ENCODE measurements at places on chromosomes 12 and 14.
A peak's percentile ranks its signal among the peaks of the same experiment; 100 is the strongest.

DNA sequence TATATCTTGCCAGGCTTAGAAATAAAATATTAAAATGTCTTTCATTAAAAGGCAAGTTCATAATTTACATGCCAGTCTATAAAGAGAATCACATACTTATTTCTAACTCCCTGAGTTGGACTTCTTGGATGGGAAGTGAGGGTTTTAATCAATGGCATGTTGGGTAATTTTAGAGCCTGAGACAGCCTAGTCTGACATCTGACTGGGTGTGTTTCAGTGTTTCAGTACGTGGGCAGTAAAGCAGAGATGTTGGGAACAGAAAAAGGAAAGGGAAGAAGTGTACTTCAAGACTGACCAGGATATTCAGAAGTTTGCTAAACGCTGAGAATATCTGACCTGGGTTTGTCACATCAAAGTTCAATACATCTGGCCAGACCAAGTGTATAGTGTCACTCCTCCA, 171.8 kb downstream of the BTG1 start:
- DNase-seq, result no peak

- DNase-seq, result peak; percentile 39
Measured at GRCh38 chr12:5083955-5084849, 40.5 kb downstream of the KCNA5 start.

DNA sequence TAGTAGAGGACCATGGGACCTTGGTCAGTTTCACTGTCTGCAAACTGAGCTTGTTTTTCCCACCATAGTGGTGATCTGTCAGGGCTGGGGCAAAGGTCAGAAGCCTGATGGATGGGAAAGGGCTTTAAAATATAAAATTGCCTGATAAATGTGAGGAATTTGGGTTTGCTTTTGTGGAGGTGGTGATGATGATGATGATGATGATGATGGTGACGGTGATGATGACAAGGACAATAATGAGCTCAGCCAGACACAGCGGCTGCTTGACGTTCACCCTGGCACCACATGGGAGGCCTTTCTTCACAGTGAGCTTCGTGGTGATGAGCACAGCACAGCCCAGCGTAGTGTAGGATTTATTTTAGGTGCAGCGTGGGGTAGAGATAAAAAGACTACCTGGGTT, 243.7 kb downstream of the SLC41A2 start:
- DNase-seq, result no peak

- DNase-seq, result no peak
Measured at GRCh38 chr14:95327558-95328374, 8.1 kb upstream of the CLMN start.

DNA sequence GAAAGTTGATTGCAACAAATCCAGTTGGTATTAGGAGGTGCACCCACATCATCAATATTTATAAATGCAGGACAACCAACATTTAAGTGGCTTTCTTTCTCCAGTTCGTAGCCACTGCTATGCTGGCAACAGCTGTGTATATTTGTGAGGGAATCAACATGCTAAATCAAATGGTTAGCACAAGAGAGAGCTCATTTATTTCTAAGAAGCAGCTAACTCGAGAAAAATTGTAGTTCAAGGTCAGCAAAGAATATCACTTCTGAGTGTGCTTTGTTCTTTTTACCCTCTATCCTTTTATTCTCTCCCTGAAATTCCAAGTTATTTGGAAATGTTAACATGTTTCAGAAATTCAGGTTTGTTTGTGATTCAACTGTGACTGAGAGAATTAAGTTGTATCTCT, 137.3 kb downstream of the NAV3 start:
- DNase-seq, result no peak

DNA sequence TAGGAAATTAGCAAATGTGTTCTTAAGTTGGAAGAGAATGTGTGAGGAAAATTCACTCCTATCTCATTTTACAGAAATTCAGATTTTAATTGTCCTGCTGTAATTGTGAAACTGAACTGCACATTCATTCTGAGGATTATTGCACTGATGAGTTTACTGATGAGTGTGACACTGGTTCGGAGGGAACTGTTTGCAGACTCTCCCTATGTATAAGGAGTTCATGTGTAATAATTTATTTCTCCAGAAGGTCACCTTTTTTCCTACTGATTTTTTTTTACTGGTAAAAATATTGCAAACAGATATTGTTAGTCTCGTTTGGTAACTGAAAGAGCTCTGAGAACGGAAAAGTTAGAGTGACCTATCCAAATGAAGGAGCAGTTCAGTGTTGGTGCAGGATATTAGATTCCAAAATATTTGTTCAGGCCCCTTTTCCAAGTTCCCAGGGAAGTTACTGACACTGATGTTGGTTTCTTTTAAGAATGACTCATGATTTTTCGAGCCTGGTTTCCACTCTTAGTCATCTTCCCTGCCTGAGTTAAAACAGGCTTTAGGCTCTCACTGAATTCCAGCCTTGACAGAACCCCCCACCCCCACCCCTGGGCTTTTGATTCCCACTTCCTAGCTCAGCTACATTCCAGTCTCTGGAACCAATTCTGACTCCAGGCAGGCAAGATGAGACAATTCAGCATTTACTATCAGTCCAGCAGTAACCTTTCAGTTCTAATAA, 18.4 kb downstream of the ANO6 start:
- peak; percentile 31 for DNase-seq

- DNase-seq, result no peak
Measured at GRCh38 chr12:103401421-103401820, 94.3 kb downstream of the C12orf42 start.

- no peak for DNase-seq
Measured at GRCh38 chr12:53750812-53751335, 905 bp downstream of the CISTR start.

DNA sequence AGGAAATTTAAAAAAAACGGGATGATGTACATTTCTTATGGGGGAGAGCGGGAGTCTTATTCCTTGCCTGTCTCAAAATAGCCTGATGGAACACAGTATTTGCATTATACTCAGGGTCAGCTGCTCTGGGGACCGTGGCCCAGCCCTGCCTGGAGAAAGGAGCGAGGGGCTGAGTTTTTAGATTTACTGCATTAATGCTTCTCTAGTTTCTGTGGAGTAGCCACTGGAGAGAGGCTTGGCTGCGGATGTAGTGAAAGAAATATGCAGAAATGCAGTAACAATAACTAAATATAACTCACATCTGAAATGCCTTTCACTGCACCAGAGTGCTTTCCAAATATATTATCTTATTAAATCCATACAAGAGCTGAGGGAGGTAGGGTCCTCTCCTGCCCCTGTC, 87.6 kb upstream of the MAP1LC3B2 start:
- no peak for DNase-seq

GRCh38 chr12:117832459-117833457, 136.0 kb downstream of the KSR2 start:
- DNase-seq, result no peak

DNA sequence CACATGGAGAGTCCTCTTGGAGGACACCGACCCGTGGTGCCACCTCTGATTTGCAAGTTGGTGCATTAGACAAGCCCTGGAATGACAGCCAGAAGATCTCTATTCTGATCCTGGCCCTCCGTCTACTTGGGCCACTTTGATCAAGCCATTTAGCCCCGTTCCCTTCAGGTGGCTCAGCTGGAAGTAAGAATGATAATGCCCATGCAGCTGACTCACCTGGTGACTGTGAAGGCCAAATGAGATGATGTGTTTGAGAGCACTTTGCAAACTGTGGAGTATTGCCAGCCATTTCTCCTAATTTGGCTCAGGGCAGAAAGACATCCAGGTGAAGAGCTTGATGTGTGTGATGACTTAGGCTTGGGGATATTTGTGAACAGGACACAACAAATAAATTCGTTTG, 165.9 kb downstream of the ETV6 start:
- no peak for DNase-seq
